T-helper 1 cell (primary cell): ENCODE measurements at places on chromosomes 13 and 19.

- peak; percentile 67 for DNase-seq
Observed at GRCh38 chr13:48156466-48156865, 61.6 kb upstream of the MED4 start.

DNA sequence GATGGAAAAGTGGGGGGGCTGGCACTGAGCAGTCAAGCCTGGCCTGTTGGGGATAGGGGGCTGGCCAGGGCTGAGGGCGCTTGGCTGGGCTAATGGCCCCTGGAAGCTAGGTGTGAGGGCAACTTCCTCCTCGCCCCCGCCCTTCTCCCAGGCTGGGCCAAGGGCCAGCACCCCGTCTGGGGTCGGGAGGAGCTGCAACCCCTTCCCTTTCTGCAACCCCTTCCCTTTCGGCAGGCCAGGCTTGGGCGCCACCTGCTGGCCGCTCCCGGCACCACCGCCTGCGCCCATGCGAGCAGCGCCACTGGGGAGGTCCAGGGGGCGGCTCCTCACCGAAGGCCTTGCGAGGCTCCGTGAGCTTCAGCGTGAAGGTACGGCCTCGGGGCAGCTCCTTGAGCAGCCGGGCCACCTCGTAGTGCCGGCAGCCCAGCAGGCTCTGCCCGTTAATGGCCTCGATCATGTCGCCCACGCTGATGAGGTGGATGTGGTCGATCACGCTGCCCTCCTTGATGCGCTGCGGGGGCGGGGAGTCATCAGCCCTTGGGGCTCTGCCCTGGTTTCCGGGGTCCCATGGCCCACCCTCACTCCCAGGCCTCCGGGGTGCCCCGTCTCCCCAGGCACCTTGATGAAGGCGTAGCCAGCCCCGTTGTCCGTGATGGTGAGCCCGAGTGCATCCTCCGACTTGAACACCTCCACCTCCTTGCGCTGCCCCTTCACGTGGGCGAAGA, 5.0 kb upstream of the PTGER1 start:
- peak; percentile 50 for DNase-seq

DNA sequence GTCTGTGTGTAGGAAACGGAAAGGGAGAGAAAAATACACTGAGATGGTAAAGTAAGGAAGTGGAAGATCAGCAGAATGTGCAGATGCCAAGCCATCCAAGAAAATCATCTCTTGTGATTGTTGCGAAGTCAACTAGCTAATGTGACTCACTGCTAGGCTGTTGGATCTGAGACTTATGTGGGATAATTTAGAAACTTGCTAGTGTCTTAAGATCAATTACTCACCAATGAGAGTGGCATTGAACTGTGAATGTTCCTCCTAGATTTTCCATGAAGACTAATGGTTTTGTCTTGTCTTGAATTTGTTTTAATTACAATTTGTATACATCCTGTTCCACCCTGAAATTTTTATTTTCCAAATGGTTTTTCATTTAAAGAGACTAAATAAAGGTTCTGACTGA, 771.6 kb downstream of the EFNB2 start:
- no peak for DNase-seq

GRCh38 chr13:106151056-106151699, 384.3 kb downstream of the EFNB2 start:
- no peak for DNase-seq

GRCh38 chr13:50357586-50358118, 342.4 kb downstream of the KCNRG start:
- DNase-seq = no peak

DNA sequence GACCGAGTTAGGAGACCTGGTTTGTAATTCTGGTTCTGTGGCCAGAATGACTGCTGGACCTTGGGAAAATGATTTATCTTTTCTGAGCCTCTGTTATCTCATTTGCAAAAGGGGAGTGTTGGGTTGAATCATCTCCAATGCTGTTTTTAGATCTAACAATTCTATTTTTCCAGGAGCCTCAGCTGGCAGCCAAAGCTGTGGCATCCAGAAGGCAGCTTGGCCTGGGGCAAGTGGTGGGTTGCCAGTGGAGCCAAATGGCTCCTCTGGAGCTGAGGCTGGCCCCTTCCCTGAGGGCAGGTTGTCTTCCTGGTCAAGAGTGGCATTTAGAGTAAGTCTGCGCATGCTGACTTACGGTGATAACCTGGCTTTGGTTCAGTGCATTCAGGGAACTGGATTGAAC, 21.3 kb downstream of the B3GLCT start:
- DNase-seq = no peak

DNA sequence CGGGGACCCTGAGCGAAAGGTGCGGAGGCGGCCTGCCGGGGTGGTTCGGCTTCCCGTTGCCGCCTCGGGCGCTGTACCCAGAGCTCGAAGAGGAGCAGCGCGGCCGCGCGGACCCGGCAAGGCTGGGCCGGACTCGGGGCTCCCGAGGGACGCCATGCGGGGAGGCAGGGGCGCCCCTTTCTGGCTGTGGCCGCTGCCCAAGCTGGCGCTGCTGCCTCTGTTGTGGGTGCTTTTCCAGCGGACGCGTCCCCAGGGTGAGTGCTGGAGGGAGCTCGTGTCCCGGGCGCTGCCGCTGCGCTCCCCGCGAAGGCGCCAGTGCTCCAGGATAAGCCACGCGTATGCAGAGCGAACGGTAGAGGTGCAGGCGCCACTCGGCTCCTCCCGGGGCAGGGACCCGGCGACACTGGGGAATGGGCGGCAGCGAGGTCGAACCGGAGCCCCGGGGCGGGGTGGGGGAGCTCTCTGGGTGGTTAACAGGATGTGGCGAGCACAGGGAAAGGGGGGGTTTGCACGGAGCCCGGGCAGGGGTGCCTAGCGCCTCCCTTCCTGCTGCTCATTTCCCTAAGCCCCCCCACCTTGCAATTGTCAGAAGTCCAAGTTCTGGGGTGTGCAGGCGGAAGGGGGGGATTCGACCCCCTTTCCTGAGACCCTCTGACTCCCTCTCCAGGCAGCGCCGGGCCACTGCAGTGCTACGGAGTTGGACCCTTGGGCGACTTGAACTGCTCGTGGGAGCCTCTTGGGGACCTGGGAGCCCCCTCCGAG, at the start of gene IL27RA:
Gene IL27RA (plus strand): TSS at position 44 of the 762 bp plus-strand sequence. CDS start 111 bp downstream, at position 155.
- peak; percentile 72 for DNase-seq

DNA sequence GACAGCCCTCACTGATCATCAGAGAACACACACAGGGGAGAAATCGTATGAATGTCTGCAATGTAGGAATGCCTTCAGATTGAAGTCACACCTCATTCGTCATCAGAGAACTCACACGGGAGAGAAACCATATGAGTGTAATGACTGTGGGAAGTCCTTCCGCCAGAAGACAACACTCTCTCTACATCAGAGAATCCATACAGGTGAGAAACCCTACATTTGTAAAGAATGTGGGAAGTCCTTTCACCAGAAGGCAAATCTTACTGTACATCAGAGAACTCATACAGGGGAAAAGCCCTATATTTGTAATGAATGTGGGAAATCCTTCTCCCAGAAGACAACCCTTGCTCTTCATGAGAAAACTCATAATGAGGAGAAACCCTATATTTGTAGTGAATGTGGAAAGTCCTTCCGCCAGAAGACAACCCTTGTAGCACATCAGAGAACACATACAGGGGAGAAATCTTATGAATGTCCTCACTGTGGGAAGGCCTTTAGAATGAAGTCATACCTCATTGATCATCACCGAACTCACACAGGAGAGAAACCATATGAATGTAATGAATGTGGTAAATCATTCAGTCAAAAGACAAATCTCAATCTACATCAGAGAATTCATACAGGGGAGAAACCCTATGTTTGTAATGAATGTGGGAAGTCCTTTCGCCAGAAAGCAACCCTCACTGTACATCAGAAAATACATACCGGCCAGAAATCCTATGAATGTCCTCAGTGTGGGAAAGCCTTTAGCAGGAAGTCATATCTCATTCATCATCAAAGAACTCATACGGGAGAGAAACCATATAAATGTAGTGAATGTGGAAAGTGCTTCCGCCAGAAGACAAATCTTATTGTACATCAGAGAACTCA, 32.5 kb downstream of the ZNF567 start:
- DNase-seq = no peak

DNA sequence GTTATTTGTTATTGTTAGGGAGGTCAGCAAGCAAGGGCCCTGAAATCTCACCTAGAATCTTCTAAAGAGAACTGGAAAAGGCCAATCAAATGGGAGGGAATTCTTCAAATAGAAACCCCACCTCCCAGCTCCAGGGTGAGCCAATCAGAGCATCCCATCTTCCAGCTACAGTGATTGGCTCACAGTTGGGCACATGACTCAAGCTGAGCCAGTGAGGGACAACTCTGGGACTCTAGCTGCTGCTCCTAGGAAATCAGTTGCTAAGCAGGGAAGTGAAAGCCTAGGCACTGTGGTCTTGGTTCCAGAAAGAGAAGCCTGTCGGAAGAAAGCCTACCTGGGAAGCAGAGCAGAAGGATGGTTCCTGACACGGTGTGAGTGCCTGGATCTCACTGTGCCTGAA, 13.4 kb downstream of the TM6SF2 start:
- DNase-seq = no peak
